ENCODE measurements at places on chromosomes 3 and 15.

GRCh38 chr15:70870051-70870450 is 16.1 kb upstream of the LARP6 start:
- no peak for DNase-seq

- no peak for DNase-seq
These were observed 60.8 kb downstream of the RAB11A start for GRCh38 chr15:65930134-65930533.

GRCh38 chr3:32421991-32422859 is 30.6 kb downstream of the CMTM7 start:
- DNase-seq: peak; percentile 94

GRCh38 chr3:82641701-82642100 is 880.3 kb upstream of the GBE1 start:
- no peak for DNase-seq

DNA sequence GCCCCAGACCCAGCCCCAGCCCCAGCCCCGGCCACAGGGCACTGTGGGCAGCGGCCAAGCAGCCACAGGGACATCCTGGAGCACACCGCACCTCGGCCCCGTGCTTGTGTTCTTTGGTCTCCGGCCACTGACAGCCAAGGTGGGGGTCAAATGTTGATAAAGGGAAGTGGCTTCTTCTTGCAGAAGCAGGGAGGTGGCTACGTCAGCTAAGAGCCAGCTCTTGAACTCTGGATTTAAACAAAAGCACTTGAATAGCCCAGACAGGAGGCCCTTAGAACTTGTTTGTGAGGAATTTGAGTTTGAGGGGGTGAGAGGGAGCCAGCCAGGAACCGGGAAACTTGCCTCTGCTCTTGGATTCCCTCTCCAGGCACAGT is 135.8 kb upstream of the ABHD17C start:
- no peak for DNase-seq

DNA sequence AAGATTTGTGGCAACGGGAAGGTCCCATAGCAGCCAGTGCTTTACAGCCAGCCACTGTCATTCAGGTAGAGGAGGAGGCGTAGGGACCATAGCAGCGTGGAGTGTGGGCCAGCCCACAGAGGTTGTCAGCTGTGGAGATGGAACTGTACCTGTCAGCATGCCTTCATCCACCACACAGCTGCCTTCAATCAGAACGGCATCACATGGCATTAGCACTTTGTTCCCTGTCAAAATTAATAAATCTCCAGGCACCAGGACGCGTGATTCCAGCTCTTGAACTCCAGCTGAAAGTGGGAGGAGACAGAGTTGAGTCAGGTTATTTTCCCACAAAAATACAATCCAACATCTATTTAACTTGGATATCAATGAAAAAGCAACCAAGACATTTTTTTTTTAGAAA is 84.0 kb downstream of the ATP13A4 start:
- no peak for DNase-seq

GRCh38 chr3:54793171-54793570 is 134.7 kb downstream of the LRTM1 start:
- no peak for DNase-seq

GRCh38 chr3:25899352-25900101 is 109.6 kb downstream of the OXSM start:
- no peak for DNase-seq

- DNase-seq: no peak
These were observed 2.5 kb downstream of the AP4E1 start for GRCh38 chr15:50911001-50911400.

DNA sequence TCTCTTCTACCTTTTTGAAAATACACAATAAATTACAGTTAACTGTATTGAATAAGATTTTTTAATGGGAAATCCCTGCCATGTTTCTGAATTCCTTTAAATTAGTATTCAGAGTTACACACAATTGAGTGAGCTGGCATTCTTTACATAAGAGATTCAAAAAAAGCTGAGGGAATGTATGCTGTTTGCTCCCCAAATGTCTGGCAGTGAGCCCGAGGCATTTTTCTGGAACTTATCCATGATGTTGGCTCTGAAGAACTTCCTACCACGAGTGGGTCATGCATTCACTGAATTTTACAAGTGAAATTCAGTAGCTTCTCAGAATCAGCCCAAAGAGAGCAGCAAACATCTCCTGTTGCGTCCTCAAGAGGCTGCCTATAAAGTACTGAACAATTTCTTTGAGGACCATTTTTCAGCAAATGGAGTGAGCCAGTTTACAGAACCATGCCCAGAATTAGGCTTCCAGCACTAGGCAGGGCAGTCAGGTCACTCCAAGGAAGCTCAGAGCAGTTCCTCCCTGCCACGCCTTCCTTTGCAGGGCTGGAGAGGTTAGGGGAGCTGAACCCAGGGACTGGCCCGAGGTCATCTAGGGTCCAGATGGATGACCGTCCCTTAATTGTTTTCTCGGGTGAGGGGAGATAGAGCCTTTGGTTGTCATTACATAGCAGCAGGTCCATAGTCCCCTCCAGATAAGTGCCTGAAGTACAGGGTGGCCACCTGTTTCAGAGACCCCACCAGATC is 21.2 kb downstream of the GABRA5 start:
- peak; percentile 44 for DNase-seq

DNA sequence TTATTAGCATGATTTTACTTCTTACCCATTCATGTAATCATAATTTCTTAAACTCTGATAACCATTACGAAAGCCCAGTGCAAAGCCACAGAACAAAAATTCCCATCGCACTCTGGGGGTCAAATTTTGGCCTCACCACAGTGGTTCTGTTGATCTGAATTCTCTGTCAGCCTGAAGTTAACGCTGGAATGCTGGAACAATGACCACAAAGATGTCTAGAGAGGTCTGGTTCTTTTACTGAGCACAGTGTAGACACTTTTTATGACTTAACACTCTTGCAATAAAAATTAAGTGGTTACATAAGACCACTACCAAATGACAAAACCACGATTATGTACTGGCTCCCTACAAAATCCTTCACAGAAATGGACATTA is 94.7 kb downstream of the PDZRN3 start:
- DNase-seq: no peak

GRCh38 chr15:76753131-76753530 is 152.0 kb downstream of the SCAPER start:
- DNase-seq: no peak

GRCh38 chr3:108067768-108068167 is 23.1 kb downstream of the CD47 start:
- no peak for DNase-seq

- DNase-seq: no peak
These were observed 447 bp upstream of the SHQ1 start for GRCh38 chr3:72848703-72849081.

- peak; percentile 74 for DNase-seq
These were observed 121.6 kb downstream of the TFDP2 start for GRCh38 chr3:142027735-142028134.

DNA sequence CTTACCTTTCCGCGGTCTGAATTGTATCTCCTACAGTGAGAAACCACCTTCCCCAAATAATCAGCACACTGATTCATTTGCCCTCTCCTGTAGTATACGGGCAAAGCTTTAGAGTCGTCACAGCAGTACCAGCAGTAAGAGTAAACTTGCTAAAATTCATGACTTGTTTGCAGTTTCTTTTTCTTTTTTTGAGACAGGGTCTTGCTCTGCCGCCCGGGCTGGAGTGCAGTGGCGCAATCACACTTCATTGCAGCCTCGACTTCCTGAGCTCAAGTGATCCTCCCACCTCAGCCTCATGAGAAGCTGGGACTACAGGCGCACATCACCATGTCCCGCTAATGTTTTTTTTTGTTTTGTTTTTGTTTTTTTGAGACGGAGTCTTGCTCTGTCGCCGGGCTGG is 11.9 kb downstream of the SCAMP5 start:
- no peak for DNase-seq

GRCh38 chr3:134066651-134067530 is 37.2 kb upstream of the SLCO2A1 start:
- DNase-seq: peak; percentile 46

DNA sequence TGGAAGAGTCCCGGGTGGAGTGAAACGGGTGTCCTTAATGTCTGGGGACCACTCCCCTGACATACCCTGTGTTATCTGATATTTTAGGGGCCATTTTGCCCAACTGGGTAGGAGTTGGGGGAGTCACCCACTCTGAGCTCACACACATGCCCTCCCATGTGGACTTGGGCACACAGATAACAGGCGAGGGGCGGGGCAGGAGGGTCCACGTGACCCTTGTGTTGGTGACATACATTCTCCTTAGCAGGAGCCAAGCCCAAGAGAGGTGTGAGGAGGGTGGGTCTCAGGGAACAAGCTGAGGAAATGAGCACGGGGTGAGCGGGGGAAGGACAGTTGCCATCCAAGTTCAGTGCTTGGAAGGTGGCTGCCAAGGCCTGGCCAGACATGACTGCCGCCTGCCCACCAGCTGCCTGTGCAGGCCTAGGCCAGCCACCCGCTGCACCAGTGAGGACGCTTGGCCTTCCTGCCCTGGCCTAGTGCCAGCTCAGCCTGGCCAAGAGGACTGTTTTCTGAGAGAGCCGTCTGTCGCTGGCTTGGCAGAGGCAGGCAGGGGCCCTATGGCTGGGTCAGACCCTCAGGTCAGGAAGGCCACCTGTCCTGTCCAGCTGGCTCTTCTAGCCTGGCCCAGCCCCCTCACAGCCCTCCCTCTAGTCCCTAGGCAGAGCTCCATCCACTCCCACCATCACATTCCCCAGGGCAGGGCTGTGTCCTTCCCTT is 31.3 kb upstream of the TMEM115 start:
- DNase-seq: peak; percentile 82

DNA sequence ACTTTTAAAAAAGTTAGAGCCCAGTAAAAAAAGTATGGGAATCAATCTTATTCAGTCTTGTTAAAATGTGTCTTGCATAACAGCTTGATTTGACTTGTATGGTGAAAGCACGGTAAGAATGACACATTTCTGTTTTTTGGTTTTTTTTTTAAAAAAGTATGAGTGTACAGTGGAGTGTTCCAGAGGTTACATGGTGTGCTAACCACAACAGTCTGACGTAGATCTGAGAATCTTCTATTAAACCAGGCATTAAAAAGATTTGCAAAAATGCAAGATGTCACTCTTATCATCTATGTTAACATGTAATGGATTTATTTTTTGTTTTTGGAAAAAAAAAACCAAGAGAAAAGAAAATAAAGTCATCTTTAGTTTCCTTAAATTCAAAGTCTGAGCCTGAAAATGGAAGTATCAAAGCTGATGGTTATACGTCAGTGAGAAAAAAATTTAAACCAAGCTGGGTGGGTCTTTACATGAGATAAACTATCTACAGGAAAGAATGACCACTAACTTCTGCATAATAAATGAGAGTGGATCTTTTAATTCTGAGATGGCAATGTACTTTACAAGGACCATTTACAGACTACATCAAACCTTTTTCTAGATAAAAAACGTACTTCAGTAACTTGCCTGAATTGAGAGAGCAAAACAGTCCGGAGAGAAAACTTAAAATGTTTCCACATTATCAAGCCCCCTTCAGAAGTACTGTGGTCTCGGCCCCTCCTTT is 1.6 kb downstream of the GABPB1 start:
- DNase-seq: no peak

GRCh38 chr15:35834216-35834830 is 288.4 kb upstream of the DPH6 start:
- peak; percentile 18 for DNase-seq

- peak; percentile 23 for DNase-seq
These were observed 356.2 kb downstream of the RBMS3 start for GRCh38 chr3:29637068-29637467.

DNA sequence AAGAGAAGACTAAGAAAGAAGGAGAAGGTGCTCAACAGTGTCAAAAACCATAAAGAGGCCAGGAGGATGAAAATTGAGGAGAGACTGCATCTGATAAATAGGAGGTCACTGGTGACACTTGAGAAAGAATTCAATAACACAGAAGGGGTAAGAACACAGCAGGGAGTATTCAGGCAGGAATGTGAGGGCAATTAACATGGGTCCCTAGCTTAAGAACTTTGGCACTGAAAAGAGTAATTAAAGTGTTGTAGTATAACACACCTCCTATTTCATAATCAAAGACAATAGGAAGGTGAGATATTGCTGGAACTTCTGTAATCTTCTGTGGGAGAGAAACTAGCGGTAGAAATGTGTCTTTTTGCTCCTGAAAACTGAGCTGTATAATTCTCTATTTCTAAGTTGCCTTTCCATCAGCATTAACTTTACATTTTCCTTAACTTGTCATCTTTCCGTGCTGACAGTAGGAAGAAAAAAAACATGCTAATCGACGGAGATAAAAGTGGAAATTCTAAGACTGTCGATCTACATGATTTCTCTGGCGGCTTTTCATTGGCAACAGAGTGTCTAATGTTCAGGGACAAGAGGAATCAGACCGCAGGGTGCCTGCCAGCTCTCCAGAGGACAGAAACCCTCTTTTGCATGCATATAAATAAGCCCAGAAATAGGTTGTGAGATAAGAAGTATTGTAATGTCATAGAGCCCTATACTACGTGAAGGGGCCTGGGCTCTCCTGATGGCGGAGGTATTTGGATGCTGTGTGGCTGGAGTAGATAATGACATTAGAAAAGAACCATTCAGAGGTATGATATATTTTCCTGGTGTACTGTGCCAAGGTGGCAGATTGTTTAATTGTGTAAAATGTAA is 147.9 kb upstream of the GAP43 start:
- DNase-seq: no peak

DNA sequence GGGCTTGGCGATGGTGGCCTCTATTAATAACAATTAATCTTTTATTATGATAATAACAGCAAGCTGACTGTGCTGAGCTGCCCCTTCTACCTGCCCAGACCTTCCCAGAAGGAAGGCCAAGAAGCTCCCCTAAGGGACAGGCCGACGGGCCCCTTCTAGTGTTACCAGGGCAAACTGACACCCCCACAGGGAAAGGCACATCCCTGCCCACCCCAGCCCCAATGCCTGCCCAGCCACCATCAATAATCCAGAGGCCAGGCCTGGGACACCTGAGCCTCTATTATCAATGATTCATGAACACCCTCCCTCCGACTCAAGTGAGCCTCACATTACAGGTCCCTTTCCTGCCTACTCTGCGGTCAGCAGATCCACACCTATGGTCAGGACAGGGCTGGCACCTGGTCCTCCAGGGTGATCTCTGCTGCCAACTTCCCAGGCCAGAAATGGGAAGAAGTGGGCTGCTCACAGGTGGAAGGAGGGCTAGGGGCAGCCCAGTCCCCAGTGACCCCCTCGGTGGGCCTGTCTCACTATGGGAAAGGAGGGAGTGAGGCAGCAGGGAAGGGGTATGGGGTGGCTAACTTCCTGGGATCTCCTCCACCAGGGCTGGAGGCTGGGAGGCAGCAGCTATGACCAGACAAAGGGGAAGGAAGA is 1.8 kb downstream of the TWF2 start:
- DNase-seq: no peak

- DNase-seq: no peak
These were observed 642.3 kb downstream of the ROBO2 start for GRCh38 chr3:77682162-77682561.

DNA sequence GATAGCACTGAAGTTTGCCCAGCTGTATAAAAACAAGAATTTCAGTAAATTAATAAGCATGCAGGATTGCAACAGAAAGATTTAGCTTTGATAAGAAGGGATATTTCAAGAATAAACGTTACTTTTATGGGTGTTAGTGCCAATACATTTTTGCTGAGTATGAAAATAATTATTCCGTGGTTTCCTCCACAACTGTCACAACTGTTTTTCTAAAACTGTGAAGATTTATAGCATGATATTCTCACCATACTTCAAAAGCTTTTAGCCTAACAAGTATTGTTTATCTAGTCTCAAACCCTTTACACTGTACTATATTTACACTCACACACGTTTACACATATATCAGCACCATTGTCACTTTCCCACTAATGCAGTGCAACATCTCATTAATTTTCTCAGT is 200.5 kb downstream of the TPRG1 start:
- no peak for DNase-seq
